ENCODE measurements at places on chromosomes 2 and 18.

GRCh38 chr2:226984750-226985582 lies 149.1 kb downstream of the RHBDD1 start:
- DNase-seq = peak; percentile 46

DNA sequence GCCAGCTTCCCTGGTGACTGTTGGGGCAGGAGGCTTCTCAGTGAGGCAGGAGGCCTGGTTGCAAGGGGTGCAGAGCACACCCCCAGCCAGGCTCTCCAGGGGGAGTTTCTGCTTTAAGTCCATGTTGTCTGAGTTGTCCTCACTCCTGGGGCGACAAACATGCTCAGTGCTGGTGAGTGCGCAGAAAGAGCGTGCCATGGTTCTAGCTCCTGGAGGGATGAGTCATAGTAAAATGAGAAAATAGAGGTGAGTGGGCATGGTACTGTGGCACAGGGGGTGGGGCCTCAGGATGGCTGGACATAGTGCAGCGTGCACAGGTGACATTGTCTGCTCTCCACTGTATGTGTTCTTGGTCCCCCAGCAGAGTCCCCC lies 457.2 kb upstream of the HS6ST1 start:
- no peak for DNase-seq

DNA sequence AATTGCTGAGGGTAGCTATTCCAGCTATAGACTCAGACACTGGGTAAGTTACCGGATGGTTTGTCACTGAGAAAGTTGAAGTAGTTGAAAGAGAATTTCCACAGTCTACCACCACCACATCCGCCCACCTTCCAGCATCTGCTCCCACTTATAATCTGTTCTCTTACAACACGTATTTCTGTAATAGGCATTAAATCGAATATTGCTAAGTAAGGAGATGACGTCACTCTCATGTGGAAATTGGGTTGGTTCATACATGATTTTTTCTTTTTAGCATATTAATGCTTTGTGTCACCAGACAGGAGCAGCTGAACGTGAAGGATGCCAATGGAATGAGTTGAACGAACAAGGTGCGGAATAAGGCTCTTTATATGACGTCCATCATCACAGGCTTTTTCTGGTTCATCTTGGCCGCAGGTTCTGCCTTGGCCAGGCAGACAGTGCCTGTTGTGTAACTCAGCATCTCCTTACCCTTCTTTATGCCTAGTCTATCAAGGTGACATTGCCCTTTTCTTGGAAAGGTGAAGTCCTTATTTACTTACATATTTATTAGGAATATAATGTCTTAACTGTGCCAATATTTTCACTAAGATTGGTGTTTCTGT lies 45.9 kb downstream of the THUMPD2 start:
- DNase-seq = no peak

- no peak for DNase-seq
These were observed 42.2 kb upstream of the THOC1 start for GRCh38 chr18:310042-310441.

- DNase-seq = no peak
These were observed 154.0 kb downstream of the DYSF start for GRCh38 chr2:71607151-71607889.

DNA sequence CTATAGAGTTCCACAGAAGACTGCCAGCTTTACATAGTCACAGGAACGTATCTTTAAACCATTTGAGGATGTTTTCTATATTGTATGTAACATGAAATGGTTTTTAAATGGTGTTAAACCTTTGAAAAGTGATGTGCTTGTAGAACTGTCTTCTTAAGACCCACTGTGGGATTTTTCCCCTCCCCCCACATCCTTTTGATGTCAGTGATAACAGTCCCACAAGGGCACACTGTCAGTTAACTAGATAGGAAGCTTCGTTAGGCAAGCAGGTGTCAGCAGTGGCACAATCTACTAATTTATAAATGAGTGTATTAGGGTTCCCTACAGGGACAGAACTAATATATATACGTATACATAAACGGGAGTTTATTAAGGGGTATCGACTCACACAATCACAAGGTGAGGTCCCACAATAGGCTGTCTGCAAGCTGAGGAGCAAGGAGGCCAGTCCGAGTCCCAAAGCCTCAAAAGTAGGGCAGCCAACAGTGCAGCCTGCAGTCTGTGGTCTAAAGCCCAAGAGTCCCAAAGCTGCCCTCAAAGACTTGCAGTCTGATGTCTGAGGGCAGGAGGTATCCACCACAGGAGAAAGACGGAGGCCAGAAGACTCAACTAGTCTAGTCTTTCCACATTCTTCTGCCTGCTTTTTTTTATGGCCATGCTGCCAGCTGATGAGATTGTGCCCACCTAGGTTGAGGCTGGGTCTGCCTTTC lies 23.8 kb upstream of the HNRNPLL start:
- no peak for DNase-seq

GRCh38 chr2:88077080-88077479 lies 9.5 kb downstream of the SMYD1 start:
- no peak for DNase-seq

- no peak for DNase-seq
These were observed 323.6 kb upstream of the HS6ST1 start for GRCh38 chr2:128642316-128642715.

GRCh38 chr2:177385151-177385550 lies 7.4 kb upstream of the AGPS start:
- DNase-seq = no peak

DNA sequence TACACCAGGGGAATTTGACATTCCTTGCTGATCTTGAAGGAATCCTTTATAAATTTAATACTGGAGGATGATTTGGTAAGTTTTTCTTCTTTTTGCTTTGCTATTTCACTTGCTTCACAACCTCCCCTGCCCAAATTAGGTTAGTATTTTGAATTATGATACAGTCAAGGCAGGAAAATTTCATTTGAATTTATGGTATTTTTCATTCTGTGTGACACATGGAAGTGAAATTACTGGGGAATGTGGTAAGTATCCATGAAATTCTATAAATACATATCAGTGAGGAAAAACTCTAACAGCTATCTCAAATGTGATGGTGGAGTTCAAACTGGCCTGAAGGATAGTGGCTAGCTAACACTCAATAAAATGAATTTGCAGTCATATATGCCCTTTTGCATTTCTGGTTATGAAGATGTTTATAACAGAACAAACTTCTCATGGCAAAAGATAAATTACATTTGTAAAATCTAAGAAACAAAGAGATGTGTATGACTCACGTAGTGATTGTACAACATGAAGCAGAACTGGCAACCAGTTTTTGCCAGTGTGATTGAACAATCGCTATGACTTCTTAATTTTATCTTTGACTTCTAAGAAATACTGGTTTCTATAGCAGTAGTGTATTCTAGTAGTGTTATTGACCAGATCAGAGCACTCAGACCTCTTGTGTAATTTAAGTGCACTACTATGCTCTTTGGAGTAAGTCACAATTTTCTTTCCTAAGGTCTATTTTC lies 152.6 kb downstream of the IKZF2 start:
- DNase-seq = no peak

- no peak for DNase-seq
These were observed 668.2 kb upstream of the PKDCC start for GRCh38 chr2:41379496-41380221.

DNA sequence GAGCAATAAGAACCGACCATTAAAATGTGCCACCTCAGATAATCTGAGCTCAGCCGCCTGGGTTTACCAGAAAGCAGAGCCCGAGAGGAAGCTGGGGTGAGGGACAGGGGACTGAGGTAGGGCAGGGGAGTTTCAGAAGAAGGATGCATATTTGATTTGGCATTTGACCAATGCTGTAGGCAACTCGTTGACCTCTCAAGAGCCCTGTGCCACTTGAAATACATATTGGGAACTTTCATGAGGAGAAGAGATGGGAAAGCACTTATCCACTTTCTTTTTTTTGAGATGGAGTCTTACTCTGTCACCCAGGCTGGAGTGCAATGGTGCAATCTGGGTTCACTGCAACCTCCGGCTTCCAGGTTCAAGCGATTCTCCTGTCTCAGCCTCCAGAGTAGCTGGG lies 148.4 kb upstream of the SPRED2 start:
- no peak for DNase-seq

DNA sequence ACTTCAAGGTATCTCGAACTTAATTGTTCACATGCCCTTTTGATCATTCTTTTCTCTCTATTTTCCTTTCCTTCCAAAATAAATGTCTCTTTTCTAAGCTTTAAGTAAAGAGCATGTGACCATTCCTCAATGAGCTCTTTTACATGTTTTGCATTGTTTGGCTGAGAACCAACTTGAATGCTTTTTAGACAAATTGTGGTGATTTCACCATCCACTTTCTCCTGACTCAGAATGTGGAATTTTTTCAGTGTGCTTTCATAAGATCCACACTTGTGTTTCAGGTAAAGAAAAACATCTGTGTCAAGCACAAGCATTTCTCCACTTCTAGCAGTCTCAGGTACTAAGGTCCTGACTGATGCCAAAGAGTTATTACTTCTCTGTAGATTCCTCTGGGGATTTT lies 10.7 kb downstream of the RBM43 start:
- DNase-seq = no peak

DNA sequence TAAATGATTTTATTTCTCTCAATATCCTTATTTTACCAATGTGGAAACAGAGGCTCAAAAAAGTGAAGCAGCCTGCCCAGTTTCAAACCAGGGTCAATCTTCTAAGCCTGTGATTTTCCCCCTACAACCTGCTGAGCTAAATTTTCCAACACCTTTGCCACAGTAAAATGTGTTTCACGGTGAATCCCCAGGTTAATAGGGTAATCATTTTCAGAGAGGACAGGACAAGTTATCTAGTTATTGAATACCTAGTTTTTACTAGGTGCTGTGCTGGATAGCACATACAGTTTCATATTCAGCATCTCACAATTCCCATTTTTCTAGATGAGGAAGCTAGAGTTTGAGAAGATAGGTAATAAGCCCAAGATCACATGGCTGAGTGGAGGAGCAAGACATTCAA lies 236.6 kb downstream of the PTH2R start:
- no peak for DNase-seq

- DNase-seq = no peak
These were observed 1.8 kb downstream of the PRKCE start for GRCh38 chr2:45653122-45653913.

- DNase-seq = no peak
These were observed 12.5 kb downstream of the FBXO11 start for GRCh38 chr2:47893771-47894170.

DNA sequence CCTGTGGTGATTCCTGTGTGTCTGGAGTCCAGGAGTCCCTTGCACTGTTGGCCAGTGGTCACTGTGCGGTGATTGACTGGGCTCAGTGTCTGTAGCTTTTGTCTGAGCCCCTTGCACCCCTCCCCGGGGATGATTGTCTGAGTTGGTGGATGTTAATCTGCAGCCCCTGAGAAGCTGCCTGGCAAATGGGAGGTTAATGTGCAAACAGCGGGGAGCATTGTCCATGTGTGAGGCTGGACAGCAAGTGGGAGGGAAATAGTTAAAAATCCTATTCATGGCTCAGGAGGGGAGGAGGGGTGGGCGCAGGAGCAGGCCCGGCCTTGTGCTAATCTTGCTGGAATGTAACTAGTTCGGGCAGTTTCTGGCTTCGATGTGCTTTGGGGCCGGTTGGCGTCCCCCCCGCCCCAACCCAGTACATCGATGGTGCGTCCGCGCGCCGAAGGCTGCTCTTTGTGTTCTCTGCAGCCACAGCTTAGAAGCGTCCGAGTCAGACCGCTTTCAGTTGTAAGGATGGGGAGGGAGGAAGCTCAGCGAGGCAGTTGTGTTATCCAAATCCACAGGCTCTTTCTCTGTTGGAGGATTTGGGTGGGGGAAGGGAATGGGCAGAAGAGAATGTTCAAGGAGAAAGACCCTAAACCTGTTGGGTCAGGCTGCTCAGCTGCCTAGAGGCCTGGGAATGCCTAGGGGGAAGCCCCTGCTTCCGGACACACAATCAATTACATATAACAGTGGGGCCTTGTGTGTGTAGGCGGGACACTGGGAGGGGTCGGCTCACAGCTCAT lies 71.8 kb downstream of the TGOLN2 start:
- no peak for DNase-seq

DNA sequence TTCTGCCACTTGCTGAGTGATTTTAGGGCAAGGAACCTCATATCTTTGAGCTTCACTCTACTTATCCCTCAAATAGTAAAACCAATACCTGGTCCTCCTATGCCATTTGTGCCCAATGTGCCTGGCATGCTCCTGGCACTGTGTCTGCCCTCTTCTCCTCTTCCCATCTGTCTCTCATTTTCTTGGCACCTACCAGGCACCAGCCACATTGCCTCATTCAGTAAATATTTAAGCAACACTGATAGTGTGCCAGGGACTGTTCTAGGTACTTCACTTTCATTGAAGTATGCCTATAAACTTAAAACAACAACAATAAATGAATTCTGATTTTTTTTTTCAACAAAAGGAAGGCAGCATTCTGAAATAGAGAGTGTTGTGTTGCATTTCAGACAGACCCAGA lies 15.1 kb upstream of the BOD1L2 start:
- DNase-seq = no peak

DNA sequence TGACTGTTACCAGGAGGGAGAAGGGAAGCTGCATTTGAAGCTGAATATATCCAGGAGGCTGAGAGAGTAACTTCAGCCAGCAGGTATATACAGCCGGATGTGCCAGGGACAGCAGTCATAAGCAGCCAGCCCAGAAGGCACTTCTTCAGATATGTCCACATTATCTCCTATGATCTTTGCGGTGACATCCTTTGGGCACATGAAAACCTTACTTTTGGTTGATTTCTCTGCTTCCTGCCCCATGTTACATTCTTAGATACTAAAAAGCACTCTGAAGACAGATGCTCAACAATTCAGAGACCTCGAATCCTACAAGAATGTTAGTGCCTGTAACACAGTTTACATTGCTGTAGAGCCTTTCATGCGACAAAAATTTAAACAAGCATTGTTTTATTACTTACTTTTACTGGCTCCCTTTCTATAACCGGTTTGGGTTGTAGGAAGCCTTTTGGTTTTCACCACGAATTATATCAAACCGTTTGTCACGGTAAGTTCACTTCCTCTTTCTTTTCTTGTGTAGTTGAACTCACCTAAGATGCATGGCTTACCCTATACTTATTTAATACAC lies 50.3 kb upstream of the TLK1 start:
- DNase-seq = no peak

DNA sequence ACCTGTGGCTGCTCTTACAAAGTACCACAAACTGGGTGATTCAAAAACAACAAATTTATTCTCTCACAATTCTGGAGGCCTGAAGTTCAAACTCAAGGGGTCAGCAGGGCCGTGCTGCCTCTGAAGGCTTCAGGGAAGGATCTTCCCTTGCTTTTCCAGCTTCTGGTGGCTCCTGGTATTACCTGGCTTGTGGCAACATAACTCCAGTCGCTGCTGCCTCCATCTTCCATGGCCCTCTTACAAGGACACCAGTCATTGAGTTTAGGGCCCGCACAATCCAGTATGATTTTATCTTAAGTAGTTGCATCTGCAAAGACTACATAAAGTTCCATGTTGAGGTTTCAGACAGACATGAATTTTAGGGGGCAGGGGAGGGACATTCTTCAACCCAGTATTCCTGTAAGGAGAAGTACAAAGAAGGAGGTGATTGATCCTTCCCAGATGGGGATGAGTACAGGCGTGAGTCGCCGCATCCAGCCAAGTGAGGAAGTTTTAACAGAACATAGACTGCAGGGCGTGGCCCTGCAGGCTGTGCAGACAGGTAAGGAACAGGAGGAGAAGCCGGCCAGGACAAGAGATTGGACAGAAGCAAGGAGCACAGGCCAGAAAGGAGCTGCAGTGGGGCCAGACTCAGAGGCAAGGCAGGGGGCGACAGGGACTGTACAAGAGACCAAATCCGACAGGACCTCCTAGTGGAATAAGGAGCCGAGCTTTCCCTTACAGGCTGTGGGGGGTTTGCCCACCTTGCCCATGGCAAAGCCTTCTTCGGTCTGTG lies 44.4 kb upstream of the BZW1 start:
- no peak for DNase-seq

- no peak for DNase-seq
These were observed 1.3 kb downstream of the SPIRE1 start for GRCh38 chr18:12656605-12656937.

All from occipital lobe (tissue), 3 donors.